ENCODE measurements at places on chromosomes 12 and 14.
A peak's percentile ranks its signal among the peaks of the same experiment; 100 is the strongest.

- DNase-seq = peak; percentile 65
Observed at GRCh38 chr14:55850825-55851241, 267.4 kb upstream of the PELI2 start.

- DNase-seq = no peak
Observed at GRCh38 chr12:6542209-6543009, 8.1 kb downstream of the GAPDH start.

DNA sequence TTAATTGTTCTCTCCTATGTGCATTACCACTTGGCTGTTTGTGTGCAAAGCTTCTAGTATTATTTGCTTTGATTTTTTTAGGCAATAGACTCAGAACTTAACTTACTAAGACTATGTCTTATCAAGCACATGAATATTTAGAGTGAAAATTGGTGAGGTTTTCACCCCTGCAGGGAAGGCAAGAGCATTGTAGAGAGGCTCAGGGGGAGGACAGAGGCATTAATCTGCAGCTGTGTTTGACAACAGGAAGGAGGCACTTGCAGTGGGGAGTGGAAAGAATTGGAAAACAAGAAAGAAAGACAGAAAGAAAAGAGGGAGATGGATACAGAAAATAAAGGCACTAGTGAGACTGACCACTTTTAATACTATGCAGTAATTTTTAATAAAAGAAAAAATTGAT is 431.6 kb downstream of the PDZRN4 start:
- DNase-seq = no peak

GRCh38 chr12:19546027-19546426 is 106.7 kb downstream of the AEBP2 start:
- DNase-seq = peak; percentile 37

GRCh38 chr14:31261859-31262731 is 54.5 kb upstream of the HECTD1 start:
- DNase-seq = peak; percentile 53

DNA sequence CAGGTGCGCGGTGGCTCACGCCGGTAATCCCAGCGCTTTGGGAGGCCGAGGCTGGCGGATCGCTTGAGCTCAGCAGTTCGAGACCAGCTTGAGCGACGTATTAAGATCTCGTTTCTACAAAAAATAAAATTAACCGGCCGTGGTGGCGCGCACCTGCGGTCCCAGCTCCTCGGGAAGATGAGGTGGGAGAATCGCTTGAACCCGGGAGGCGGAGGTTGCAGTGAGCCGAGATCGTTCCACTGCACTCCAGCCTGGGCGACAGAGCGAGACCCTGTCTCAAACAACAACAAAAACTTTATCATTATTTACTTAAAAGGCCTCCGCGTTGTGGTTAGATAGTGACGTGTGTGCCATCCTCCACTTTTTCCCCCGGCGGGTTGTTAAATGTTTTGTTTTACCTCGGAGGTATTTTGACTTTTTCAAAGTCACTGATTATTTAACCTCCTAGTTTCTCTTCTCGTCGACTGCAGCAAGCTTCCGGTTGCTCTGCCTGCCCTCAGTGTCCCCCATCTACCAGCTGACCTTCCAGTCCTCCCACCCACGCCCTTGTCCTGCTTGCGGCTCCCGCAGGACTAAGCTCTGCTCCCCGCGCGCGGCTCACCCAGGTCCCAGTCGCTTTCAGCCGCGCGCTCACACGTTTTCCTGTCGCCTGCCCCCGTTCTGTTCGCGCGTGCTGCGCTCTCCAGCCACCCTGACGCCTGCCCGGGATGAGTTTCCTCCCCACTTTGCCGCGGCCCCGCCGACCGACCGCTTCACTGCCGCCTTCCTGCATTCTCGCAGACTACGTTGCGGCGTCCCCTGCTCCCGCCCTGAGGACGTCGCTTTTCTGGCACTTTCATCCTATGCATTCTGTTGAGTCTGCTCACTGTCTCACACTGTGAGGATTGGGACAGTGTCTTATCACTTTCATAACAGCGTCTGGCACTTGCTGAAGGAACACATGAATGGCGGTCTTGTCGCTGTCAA is 1.2 kb upstream of the SCAF11 start:
- peak; percentile 76 for DNase-seq

DNA sequence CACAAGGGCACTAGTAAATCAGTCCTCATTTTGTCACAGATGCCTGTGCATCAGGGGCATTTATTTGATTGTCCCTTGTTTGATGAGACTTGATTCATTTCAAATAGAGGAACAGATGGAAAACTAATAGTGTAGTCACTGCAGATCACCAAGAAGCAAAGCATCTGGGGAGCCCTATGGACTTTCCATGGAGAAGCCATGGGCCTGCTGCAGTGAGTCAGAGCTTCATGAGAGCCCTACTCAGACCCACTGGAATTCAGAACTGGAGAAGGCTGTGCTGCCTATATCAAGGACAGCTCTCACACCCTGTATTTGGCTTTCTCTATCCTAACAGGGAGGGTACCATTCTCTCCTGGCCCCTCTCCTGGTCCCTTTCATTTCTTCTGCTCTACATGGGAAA is 126.2 kb downstream of the GRIP1 start:
- peak; percentile 34 for DNase-seq

DNA sequence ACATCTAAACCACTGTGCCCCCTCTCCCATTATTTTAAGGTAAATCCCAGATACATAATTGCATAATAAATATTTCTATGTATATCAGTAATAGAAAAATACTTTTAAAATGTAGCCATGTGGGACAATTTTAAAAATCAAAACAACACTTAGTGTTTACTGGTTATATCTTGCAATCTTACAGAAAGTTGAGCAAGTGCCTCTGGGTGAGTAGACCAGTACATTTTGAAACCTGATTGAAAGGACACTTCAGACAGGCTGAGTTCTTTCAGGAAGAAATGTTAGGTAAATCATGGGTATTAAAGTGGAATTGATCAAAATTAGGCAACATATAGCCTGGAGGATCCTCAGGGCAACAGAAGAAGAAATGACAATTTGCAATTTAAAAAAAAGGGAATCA is 7.2 kb downstream of the SLC38A4 start:
- DNase-seq = no peak

DNA sequence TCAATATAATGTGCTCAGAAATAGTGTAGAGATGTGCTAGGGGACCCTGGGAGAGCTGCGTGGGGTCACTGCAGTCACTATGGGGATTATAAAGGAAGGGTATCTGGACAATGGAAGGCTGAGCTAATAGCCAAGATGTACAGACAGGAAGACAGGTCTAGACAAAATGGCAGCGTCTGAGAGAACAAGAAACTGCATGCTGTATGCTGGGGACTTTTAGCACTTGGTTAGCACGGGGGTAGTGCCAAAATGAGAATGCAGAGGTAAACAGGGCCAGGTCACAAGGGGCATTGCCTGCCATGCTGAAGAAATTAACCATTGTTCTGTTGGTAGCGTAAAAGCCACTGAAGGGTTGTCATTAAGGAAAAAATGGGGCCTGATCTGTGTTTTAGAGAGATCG is 308.2 kb downstream of the EMP1 start:
- no peak for DNase-seq

- no peak for DNase-seq
Observed at GRCh38 chr12:34214011-34214410, 191.7 kb downstream of the ALG10 start.

- DNase-seq = no peak
Observed at GRCh38 chr12:88371416-88372183, 208.7 kb downstream of the KITLG start.

- DNase-seq = no peak
Observed at GRCh38 chr12:55721601-55722213, 1.5 kb downstream of the RDH5 start.

DNA sequence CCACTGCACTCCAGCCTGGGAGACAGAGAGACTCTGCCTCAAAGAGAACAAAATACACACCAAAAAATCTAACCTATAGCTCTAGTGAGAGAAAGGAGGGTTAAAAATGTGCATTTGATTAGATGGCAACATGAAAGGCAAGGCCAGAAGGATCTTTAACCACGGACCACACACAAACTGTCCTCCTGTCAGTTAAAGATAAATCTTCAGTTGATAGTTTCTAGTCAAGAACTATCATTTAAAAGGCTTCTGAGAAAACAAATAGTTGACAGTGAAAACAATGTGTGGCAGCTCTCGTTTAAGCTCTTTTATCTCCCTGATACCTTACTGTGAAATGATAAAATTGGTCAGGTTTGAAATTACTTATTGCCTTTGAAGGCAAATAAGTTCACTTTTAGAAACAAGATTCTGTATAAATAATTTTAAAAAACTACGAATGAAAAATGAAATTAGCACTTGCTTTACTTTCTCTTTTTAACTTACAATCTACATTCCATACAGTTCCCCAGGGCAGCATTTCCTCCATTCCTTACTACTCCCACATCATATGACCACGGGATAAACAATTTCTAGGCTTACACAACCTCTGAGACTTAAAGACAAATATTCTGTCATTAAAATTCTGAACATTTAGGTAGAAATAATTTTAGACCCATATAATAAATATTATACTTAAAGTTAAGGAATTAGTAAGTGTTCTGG is 71.4 kb upstream of the GNPNAT1 start:
- peak; percentile 77 for DNase-seq
